SJSA1 (cell line): ENCODE measurements at places on chromosomes 12 and 14.
A peak's percentile ranks its signal among the peaks of the same experiment; 100 is the strongest.

DNA sequence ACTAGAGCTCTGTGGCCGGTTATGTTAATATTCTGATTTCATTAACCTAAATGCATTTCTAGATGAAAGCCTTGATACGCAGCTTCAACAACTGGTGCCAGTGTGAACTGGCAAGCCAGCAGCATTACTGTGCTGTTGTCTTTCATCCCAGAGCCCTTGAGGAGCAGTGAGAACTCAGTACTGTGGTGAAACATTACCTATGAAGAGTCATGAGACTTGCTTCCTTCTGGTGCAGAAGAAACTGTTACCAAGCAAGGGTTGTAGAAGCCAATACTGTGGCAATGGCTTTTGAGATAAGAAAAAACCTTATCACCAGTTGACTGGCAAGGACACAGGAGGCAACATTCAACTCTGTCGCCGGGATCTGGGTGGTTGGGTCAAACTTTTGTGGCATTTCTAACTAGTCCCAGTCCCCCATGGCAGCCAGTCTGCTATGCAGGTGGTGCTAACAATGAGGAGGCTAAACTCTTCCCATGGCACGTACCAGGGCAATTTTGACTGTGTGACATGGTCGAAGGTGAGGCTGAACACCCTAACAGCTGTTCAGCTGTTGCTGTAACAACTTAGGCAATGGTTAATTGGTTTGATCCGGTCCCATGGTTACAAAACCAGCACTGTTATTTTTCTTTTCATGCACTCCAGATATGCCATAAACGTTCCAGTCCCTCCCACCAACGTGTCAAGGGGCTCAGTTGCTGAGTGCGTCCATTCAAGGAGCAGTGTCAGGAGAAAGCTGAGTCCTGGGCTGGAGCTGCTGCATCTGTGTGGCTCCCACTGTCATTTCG, 12.6 kb upstream of the LGALS3 start:
- no peak for DNase-seq

GRCh38 chr12:108865169-108865568, 7.8 kb upstream of the SSH1 start:
- DNase-seq, result no peak

DNA sequence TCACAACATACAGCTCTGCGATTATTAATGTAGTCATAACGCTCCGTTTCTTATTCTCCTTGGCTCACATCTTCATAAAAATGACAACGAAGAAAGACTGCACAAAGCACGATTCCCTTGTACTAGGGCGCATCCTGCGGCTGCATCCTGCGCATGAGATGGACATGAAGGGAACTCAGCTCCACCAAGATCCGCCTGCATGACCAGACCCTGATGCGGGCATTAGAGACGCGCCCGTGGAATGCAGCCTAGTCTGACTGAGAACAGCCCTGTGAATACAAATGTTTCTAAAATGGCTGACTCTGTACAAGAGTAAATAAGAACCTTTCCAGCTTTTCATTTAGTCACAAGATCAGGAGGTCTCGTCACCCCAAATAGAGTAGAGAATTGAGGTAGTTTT, 422.2 kb downstream of the NOVA1 start:
- DNase-seq, result no peak

GRCh38 chr12:53568809-53569557, 57.2 kb downstream of the ATF7 start:
- no peak for DNase-seq

DNA sequence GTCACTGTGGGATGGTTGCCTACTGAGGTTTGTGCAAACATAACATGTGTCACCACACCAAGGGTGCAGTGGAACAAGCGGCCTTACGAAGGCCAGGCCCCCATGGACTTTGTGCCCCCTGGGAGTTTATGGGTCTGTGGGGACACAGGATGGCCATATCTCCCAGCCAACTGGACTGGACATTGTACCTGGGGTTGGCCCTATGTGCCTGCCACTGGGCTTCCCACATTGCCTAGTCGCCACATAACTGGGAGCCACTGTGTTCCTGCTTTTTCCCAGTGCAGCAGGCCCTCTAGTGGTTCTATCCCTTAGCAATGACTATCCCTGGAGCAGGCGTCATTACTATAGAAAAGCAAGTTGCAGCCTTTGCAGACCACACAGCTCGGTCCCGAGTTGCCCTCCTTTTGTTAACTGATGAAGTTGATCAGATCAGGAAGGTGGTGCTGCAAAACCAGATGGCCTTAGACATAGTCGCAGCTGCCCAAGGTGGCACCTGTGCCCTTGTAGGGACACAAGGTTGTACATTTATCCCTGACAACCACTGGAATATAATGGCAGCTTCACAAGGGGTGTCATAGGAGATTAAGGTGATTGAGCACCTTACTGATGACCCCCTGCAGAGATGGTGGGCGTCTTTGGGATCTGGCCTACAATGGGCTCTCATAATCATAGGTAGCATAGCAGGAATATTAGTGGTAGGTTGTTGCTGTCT, 15.2 kb upstream of the RNASE12 start:
- no peak for DNase-seq

GRCh38 chr14:99199846-99200653, 71.9 kb downstream of the BCL11B start:
- DNase-seq, result no peak

- DNase-seq, result no peak
Observed at GRCh38 chr12:43361031-43361710, 190.8 kb downstream of the ADAMTS20 start.

GRCh38 chr12:128571906-128572810, 251.6 kb downstream of the SLC15A4 start:
- DNase-seq, result no peak

DNA sequence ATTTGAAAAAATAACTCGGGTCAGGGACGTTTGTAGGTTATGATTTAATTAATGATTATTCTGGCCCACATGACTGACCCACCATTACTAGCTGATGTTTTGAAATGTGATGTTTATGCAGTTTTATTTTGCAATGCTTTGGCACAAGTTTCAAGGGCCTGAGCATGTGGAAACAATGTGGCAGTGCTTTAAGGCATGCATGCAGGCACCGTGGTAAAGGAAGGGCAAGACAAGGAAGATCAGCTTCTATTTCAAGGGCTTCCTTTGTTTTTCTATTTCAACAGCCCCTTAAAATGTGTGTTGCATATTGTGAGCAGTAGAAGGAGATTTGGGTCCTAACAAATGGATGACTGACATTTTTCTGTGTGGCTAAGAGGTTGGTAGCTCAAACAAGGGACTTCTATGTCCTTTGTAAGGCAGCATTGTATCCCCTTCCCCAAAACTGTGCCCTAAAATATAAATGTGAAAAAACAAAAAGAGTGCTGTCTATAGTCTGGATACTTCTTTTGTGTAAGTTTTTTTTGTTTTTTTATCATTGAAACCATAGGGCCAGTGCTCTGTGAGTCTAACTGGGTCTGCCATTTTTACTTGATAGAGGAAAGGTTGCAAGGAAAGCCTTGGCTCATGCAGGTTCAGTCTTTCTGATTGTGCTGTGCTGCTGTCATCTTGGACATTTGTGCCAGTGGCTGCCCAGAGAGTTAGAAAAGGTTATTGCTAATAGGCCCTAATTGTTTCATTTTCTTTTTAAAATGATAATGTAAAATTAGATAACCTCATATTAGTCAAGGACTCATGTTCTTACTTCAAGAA, 103.5 kb downstream of the FGD4 start:
- DNase-seq, result no peak

- no peak for DNase-seq
Observed at GRCh38 chr14:93062890-93063289, 52.8 kb downstream of the ITPK1 start.

GRCh38 chr12:27747111-27747820, 32.8 kb upstream of the KLHL42 start:
- DNase-seq, result no peak

DNA sequence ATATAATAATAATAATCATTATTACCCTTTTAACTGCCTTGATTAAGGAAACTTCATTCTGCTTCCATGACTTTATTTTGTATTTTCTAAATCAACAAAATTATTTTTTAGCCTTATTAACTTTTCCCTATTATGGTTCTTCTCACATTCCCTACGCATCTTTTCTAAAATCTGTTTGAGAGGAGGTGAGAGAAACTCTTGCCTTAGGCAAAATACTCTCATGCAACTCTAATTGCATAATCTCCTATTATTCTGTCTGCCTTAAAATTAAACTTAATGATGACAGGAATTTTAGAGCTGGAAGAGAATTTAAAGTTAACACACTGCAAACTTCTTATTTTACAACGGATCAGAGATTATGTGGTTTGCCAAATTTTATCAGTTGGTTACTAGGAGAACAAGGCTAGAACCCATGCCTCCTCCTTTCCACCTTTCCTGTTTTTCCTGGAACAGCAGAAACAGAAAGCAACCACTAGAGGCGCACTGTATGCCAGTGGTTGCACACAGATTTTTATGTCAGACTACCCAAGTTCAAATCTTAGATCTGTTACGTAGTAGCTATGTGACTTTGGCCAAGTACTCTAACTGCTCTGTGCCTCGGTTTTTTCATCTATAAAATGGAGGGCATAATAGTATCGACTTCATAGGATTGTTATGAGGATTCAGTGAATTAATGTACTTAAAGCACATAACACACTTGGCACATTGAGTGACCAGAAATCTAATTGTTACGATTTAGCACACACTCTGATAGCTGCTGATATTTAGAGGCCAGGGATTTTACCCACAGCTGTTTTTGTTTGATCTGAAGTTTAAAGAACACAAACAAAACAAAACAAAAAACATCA, 4.3 kb upstream of the BRMS1L start:
- DNase-seq, result no peak

- no peak for DNase-seq
Observed at GRCh38 chr12:67669217-67669933, 20.8 kb downstream of the DYRK2 start.

- no peak for DNase-seq
Observed at GRCh38 chr14:69657950-69658355, 46.6 kb downstream of the SUSD6 start.

- DNase-seq, result peak; percentile 47
Observed at GRCh38 chr12:2673966-2674810, 120.6 kb upstream of the FKBP4 start.

- no peak for DNase-seq
Observed at GRCh38 chr12:96769400-96769799, 137.7 kb upstream of the NEDD1 start.

DNA sequence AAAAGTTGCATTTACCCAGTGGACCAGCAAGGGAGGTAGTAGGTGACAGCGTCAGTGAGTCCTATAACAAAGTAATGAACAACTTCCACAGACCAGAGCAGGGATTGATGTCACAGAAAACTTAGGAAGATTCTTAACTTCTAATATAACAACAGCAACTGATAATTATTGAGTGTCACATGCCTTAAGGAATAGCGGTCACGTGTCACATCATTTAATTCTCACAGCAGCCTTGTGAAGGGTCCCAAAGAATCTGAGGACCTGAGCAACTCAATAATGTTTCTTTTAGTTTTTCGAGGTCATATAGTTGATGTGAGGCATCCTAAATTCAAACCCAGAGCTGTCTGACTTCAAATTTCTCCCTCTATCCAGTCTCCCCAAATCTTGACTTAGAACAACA, 422.2 kb downstream of the EGLN3 start:
- no peak for DNase-seq

- DNase-seq, result no peak
Observed at GRCh38 chr12:22250762-22251161, 83.7 kb downstream of the ST8SIA1 start.
